ENCODE measurements at places on chromosomes 11 and 22. TPM values are rescaled to one million over a fixed set of nuclear protein-coding genes. Genes with fewer than 3 reads are reported as not detected.

- no peak for DNase-seq
These were observed 70.0 kb upstream of the NTM start for GRCh38 chr11:131300439-131300717.

Gene COPB1
- total RNA-seq, result 180 TPM

Gene TSPAN18
- 0.47 TPM for total RNA-seq

DNA sequence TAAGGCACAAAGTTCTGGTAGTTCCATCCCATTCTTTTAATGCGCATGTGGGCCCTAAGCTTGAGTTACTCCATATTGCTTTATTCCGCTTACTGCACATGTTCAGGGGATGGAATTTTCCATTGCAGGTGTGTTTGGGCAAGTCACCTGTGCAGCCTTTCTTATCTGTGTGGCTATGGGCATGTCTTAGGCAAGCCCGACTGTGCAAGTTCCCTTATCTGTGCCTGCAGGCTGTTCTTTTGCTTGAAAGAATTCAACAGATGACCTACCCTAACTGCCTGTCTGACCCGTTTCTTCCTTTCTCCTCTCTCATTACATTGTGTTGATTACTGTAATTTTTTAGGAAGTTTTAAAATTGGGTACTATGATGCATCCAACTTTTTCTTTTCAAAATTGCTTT lies 363.6 kb downstream of the TTC28 start:
- no peak for DNase-seq

GRCh38 chr11:83728281-83728680 lies 442.1 kb upstream of the CCDC90B start:
- no peak for DNase-seq

Gene SHANK2
- 0.52 TPM for total RNA-seq

Gene POU2F3
- total RNA-seq, result not detected

GRCh38 chr11:117177534-117178209 lies 871 bp upstream of the SIDT2 start:
- DNase-seq, result no peak

DNA sequence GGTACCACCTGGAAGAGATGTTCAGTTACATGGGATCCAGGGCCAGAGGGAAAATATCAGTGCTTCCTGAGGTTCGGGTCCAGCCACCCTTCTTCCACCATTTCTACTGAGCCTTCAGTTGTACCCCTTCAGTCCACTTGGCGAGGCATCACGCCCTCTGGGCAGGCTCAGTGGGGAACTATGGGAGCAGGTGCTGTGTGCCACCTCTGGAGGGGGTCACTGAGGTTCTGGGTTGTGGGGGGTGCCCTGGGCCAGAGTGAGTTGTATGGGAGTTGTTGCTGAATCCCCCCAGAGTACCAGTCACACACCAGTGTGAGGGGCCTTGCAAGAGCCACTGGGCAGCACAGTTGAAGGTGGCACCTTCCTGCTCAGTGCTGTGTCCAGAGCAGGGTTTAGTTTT lies 2.7 kb upstream of the SREBF2 start:
- no peak for DNase-seq

GRCh38 chr11:2662024-2662312 lies 37.8 kb downstream of the KCNQ1OT1 start:
- DNase-seq, result no peak

DNA sequence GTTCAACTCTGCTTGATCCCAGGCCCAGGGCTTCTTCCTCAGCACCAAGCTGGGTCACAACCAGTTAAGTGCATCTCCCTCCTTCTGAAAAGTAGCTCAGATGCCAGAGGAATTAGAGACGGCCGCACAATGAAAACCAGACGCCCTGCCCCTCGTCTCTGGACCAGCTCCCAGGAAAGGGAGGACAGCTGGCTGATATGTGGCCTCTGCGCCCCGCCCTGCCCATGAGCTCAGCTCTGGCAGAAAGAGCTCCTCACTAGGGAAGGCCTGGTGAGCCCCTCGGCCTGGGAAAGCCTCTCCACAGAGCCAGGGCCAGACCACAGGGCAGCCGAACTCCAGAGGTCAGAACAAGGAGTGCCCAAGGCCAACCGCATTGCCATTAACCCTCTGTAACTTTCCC lies 18.1 kb upstream of the SCGB1A1 start:
- no peak for DNase-seq

DNA sequence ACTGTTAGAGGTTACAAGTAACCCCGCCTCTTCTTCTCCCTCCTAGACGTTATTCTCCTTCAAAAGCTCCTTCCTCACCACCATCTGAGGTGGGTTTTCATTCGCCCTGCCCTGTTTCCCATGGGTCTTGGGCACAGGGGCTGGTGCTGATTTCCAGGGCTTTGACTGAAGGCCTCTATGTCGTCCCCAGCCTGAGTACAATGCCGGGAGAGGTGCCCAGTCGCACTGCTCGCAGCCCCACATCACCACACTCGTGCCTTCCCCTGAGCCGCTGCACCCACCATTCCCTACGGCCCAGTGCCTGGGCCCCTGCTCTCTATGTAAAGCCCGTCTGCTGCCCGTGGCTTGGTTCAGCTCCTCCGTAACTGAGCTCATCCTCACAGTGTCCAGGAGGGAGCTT lies 169.8 kb downstream of the DSCAML1 start:
- DNase-seq, result no peak

- peak; percentile 68 for DNase-seq
These were observed 283.0 kb downstream of the DDX10 start for GRCh38 chr11:108947654-108948570.

Gene SHISA8
- total RNA-seq, result not detected

Gene MTNR1B
- total RNA-seq, result not detected

GRCh38 chr22:49415151-49415951 lies 412.3 kb downstream of the BRD1 start:
- no peak for DNase-seq

- peak; percentile 100 for DNase-seq
These were observed 155.7 kb downstream of the NAV2 start for GRCh38 chr11:19868281-19868821.

GRCh38 chr22:43553451-43554258 lies 141.8 kb downstream of the MPPED1 start:
- no peak for DNase-seq

DNA sequence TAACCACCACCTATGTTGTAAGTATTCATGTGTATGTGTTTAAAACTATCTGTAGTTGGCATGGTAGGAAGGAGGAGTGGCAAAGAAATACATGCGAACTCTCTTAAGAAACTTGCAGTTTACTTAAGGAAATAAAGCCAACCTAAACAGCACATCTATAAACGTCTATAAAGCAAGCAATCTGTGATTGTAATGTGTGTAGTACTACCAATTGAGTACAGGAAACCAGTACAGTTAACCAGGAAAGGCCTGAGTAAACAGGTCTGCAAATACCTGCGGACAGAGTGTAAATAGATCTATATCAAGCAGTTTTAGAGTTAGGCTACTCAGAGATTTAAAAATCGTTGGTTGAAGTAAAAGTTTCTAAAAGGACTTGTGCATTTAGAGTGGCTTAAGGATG lies 59.5 kb upstream of the AMOTL1 start:
- DNase-seq, result no peak

Gene HOATZ
- not detected for total RNA-seq

Gene ARHGAP42
- total RNA-seq, result 2.7 TPM

Gene PIK3C2A
- total RNA-seq, result 51.7 TPM

Gene BLID
- total RNA-seq, result 4.1 TPM

DNA sequence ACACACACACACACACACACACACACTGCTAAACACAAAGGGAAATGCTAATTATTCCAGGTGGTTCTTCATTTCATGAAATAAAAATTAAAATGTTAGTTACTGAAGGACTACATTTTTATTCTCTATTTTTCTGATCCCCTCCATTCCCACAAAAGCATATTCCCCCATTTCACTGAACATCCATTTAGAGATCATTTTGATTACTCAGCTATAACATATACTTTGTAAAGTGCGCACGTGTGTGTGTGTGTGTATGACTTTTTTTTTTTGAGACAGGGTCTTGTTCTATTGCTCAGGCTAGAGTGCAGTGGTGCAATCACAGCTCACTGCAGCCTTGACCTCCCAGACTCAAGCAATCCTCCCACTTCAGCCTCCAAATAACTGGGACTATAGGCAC lies 42.6 kb downstream of the SLC35F2 start:
- no peak for DNase-seq

- DNase-seq, result no peak
These were observed 177.3 kb upstream of the NCAM1 start for GRCh38 chr11:112783945-112784322.

- DNase-seq, result no peak
These were observed 38.1 kb upstream of the POU2AF1 start for GRCh38 chr11:111417011-111417765.

Gene MS4A4A
- total RNA-seq, result not detected

DNA sequence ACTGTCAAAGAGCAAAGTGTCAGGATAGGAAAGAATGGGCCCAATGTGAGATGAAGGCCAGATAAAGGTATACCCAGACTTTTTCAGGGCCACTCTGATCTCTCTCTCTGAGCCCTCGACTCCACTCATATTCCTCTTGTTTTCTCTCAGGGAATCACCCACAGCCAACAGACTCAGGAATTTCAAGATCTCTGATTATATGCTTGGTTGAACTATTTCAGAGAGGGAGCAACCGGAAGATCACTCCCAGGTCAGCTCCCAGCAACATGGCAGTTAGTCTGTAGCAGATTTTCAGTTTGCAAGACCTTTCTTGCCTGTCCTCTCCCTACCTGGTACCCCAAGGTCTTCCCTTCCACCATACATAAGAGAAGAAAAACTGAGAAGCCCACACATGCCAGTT lies 102.5 kb downstream of the C11orf58 start:
- no peak for DNase-seq

GRCh38 chr22:20088263-20088648 lies 8.2 kb downstream of the DGCR8 start:
- DNase-seq, result no peak

DNA sequence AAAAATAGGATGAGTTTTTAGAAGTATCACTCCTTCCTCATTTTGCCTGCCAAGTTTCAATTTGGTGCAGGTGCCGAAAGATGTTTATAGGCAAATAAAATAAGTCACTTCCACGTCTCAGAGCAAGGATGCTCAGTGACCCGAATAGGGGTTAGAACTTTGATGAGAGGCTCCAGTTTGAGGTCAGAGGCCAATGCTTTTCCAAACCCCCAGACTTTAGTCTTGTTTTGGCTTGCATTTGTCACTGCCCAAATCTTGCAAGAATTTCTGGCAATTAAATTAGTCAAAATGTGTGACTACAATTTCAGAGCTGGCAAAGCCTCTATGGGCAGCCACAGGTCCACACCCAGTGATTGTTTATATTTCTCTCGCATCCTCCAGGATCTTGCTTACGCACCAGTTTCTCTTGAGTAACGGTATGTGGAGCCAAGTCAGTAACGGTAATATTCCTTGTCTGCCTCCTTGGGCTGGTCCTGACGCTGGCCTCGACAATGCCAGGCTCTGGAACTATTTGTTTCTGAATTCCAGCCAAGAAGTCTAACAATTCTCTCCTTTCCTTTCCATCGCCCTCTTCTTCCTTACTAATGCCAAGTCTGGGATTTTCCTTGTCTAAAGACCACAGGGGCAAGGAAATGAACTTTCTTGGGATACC lies 9.9 kb upstream of the NUP160 start:
- peak; percentile 89 for DNase-seq

DNA sequence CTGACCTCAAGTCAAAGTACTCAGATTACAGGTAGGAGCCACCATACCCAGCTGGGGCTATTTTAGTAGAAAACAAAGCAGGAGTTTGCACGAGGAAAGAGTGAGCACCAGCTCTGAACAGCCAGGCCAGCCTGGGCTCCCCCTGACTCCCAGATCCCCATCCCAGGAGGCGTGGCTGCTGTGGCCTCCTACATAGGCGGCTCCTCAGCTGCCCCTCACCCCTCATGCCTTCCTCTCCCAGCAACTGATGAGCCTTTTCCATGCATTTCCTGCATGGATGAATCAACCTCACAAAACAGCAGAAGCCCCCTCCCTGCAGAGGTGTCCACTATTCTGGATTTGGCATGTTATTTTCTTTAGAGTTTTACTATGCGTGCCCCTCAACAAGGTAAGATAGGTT lies 10.5 kb upstream of the FLRT1 start:
- no peak for DNase-seq

Gene NAALAD2
- total RNA-seq, result not detected

DNA sequence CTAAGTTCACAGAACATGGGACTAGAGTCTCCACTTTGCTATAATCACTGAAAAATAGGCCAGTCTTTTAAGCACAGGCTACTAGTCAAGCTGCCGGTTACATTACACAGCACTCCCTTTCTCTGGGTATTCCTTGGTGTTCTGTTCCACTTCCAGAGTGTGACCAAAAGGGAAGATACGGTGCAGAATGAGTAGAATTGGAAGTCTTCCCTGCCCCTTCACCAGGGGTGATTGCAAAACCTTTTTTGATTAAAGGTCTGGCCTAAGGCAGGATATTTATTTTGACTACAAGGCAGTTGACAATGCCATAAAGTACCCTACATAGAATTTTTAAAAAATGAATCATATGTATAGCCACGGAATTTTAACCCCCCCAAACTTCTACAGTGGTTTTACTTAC lies 59.6 kb upstream of the ADORA2A start:
- peak; percentile 20 for DNase-seq

DNA sequence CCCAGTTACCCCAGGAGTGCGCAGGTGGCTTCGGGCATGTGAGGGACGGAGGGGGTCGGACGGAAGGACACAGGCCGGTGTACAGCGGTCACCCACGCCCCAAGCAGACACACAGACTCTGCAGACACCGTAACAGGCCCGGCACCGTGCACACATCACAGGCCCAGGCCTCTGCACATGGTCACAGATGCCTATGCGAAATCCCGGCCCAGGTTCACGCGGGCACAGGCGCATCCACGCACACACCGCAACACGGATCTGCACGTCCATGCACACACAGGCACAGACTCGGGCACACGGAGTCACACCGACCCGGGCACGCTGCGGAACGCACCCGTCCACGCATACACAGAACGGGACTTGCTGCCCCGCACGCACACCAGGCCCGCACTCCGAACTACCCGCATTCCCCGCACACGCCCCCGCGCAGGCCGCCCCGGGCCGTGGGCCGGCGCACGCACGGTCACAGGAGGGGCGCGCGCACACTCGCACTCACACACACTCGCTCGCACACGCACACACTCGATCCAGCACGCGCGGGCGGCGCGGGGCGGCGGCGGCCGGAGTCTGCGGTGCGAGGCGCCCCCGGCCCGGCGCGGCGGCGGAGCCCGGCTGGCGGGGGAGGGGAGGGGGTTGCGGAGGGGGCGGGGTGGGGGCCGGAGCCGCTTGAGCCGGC lies at the start of gene MGAT3:
MGAT3 (plus strand) TSS at position 491 of the 676 bp plus-strand sequence. CDS start 30,336 bp downstream, outside the sequence.
- DNase-seq, result no peak

Gene CCDC87
- not detected for total RNA-seq
